Memory B cell (primary cell): ENCODE measurements at places on chromosomes 4 and X.

- no peak overlapping the region for H3K4me3 ChIP-seq
- H3K4me1 ChIP-seq: no peaks in the 10 kb centered on the region
- no peak for DNase-seq
- H3K27me3 ChIP-seq: no peaks in the 10 kb centered on the region
- H3K27ac ChIP-seq: no peak overlapping the region
Observed at GRCh38 chr4:79913581-79913980, 159.4 kb downstream of the ANTXR2 start.

GRCh38 chr4:1488831-1489638 lies 82.8 kb upstream of the NKX1-1 start:
- peaks cover 8% of the 10 kb centered on the region for H3K36me3 ChIP-seq
- peaks cover 5% of the 10 kb centered on the region for H3K27me3 ChIP-seq
- H3K4me1 ChIP-seq: no peaks in the 10 kb centered on the region

- no peak overlapping the region for H3K27ac ChIP-seq
- no peak for DNase-seq
- H3K27me3 ChIP-seq: peaks cover 2% of the 10 kb centered on the region
- H3K4me3 ChIP-seq: no peak overlapping the region
- H3K4me1 ChIP-seq: no peaks in the 10 kb centered on the region
- H3K36me3 ChIP-seq: no peaks in the 10 kb centered on the region
Observed at GRCh38 chr4:107314156-107314555, 278.0 kb upstream of the DKK2 start.

- peak overlapping the region; percentile 99 for H3K27ac ChIP-seq
- H3K4me1 ChIP-seq: peaks cover 23% of the 10 kb centered on the region
- peak overlapping the region; percentile 99 for H3K4me3 ChIP-seq
- no peak for DNase-seq
- no peaks in the 10 kb centered on the region for H3K27me3 ChIP-seq
Observed at GRCh38 chr4:169621731-169622492, 1.5 kb downstream of the CLCN3 start.

DNA sequence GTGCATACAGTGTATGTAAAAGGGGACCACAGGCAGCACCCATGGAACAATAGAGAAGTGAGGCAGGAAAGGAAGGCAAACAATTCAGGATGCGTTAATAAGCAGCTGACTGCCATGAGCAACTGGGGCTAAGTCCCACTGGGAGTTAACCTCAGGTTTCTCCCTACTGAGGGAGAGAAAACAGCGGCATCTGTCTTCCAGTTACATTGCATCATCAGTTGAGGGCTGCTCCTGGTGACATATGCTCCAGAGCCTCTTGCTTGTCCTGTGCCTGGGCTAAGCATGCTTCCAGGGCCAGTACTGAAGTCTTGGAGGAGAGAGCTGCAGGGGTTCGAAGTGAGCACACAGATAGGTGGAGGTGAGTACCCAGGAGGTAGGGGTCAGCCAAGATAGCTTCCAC lies 24.3 kb downstream of the RAI2 start:
- no peak for DNase-seq
- no peaks in the 10 kb centered on the region for H3K4me1 ChIP-seq
- H3K27me3 ChIP-seq: peaks cover 7% of the 10 kb centered on the region
- H3K27ac ChIP-seq: no peak overlapping the region

- H3K4me1 ChIP-seq: peaks cover 55% of the 10 kb centered on the region
- H3K36me3 ChIP-seq: no peaks in the 10 kb centered on the region
- DNase-seq: peak; percentile 48
Observed at GRCh38 chrX:39144956-39145355, 343.7 kb downstream of the MID1IP1 start.

GRCh38 chrX:10524578-10524977 lies 95.8 kb downstream of the MID1 start:
- H3K27me3 ChIP-seq: peaks cover 9% of the 10 kb centered on the region
- no peaks in the 10 kb centered on the region for H3K4me1 ChIP-seq
- no peak overlapping the region for H3K4me3 ChIP-seq
- no peaks in the 10 kb centered on the region for H3K36me3 ChIP-seq
- no peak for DNase-seq

DNA sequence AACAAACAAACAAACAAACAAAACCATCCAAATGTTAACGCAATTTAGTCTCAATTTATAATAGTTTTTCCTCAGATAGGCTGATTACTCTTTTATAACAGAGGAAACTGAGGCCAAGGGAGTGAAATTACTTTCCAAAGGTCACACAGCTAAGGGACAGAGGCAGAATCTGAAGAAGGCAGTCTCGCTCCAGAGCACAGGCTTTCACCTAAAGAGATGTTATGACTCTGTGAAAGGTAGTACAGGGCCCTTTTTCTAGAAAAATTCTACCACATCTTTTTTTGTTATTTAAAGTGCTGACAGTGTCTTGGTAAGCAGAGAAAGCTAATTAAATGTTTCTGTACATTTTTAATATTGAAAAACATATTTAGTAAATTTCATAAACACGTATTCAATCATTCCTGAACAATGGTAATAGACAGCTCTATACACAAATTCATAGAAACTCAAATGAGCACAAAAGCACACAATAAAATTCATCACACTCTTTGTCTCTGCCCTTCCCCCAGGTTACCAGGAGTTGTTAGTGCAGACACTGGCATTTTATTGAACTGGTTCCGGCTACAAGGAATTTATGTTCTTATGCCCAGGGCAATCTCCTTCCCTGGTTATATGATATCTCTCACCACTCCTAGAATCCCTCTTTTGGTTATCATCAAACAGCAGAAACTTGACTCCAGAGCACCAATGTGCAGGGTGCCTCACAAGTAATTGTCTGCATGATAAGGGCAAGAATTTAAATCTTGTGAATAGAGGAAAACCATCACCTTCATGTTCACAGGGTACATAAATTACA lies 7.7 kb upstream of the APBB2 start:
- H3K36me3 ChIP-seq: no peaks in the 10 kb centered on the region
- H3K27me3 ChIP-seq: peaks cover 16% of the 10 kb centered on the region
- H3K4me1 ChIP-seq: no peaks in the 10 kb centered on the region
- DNase-seq: no peak

DNA sequence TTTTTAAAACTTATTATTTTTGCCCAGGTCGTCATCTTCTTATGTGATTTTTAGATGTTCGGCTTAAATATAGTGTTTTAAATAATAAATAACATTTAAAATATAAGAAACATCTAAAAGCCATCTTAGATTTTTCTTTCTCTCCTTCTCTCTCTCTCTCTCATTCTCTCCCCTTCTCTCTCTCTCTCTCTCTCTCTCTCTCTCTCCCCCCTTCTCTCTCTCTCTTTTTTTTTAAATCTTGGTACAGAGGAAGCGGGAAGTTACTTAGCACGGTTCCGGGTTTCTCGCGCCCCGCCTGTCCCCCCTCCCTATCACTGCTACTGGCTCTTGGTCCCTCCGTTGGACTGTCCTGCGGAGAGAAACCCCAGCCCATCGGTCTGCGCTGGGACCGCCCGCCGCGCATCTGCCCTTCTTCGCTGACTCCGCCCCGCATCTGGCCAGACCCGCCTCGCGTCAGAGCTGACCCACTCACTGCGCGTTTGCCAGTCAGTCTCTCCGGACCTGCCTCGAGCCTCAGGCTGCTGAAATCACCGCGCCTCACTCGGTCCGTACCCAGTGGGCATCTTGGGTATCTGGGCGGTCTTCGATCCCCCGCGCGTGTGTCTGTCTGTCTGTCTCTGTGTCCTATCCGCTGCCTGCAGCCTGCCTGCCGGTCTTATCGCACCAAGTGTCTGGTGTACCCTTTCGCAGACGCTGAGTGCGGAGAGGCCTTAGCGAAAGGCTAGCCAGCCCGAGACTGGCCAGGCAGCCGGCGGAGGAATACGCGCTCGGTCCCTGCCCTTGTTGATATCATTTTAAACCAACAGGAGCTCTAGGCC lies at the start of gene PABPC5:
TSS of gene PABPC5 (plus strand) at position 489 of the 818 bp plus-strand sequence. CDS start 739 bp downstream, outside the sequence.
- no peak within 1 kb of the TSS for H3K27ac ChIP-seq
- no peak within 1 kb of the TSS for H3K4me3 ChIP-seq
- no peaks in the 10 kb centered on the region for H3K36me3 ChIP-seq
- no peaks in the 10 kb centered on the region for H3K4me1 ChIP-seq

DNA sequence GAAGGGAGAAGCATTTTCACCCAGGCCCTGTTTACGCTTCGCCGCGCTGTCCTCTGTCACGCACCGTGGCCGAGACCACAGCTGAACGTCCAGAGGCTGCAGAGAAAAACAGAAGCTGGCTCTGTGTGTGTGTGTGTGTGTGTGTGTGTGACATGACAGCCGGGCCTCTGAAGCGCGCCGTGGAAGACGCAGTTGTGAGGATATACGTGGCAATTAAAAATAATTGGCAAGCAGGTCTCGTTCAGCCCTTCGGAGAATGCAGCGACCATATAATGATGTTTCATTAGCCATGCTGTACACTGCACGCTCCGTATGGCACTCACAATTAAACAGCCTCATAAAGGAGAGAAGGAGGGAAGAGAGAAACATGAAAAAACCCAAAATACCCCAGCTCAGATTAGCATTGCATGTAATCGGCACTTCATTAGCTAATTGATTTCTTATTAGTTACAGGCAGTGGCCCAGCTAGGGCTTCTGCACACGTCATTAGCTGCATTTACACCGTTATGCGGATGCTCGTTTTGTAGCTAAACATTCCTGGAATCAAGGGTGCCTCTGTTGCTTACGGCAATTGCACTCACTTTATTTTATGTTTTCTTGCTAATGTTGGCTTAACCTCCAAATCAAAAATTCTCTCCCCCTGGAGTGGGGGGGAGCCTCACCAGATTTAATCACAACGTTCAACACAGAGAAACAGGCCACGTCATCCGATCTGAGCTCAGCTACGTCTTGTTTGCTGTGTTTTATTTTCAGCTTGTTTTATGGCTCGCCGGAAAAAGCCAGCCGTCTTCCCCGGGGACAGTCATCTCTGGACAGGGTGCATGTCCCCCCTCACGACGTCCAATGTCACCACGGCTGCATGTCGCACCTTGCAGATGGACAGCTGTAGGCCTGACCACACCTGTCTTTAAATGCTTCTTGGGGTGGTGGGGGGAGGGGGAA lies 74.6 kb upstream of the SHOX start:
- H3K36me3 ChIP-seq: no peaks in the 10 kb centered on the region
- no peak for DNase-seq
- peaks cover 1% of the 10 kb centered on the region for H3K27me3 ChIP-seq
- H3K4me1 ChIP-seq: no peaks in the 10 kb centered on the region
- no peak overlapping the region for H3K27ac ChIP-seq

DNA sequence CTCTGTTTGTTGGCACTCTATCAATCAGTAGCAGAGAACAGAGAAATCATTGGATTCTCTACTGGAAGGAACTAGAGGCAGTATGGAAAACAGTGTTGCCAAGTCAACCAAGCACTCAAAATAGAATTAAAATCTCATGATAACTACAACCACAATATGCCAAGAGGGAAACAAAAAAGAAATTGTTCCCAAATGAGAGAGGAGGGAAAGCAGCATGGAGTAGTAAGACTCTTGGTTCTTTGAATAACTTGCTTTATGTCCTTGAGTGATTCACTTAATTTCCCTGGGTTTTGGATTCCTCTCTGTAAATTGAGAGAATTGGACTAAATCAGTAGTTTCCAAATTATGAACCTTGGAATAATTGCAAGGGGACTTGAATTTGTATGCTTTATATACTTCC lies 285.5 kb upstream of the ANKRD50 start:
- no peak overlapping the region for H3K4me3 ChIP-seq
- no peak overlapping the region for H3K27ac ChIP-seq
- DNase-seq: no peak
- no peaks in the 10 kb centered on the region for H3K36me3 ChIP-seq
- H3K4me1 ChIP-seq: peaks cover 2% of the 10 kb centered on the region

GRCh38 chr4:99013402-99013843 lies 17.9 kb downstream of the METAP1 start:
- H3K4me3 ChIP-seq: no peak overlapping the region
- no peak overlapping the region for H3K27ac ChIP-seq
- H3K27me3 ChIP-seq: no peaks in the 10 kb centered on the region
- peaks cover 20% of the 10 kb centered on the region for H3K36me3 ChIP-seq
- DNase-seq: no peak
- H3K4me1 ChIP-seq: peaks cover 21% of the 10 kb centered on the region

DNA sequence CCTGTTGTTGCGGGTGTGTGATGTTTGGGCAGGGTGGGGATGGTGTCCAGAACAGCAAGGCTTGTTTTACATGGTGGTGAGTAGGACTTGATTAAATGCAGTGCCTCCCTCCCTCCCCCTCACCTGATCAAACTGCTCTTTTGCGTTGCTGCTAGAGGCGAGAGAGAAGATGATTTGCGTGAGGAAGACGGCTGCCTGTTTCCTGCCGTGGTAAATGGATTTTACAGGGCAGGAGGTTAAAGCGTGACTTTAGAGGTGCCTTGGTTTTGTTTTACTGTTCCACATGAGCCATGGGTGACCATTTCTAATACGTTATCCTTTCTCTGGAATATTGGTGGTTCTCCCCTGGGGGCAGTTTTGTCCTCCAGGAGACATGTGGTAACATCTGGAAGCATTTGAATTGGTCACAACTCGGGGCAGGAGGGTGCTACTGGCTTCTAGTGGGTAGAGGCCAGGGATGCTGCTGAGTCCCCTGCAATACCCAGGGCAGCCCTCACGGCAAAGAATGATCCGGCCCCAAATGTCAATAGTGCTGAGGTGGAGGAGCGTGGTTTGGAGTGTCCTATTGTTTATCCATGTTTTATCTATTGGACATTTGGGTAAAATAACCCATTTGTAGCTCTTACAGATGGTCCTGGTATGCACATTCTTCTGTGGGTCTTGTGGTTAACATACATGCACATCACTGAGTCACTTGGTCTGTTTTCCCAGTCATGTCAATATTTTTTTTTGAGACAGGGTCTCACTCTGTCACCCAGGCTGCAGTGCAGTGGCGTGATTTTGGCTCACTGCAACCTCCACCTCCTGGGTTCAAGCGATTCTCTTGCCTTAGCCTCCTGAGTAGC lies 73.7 kb downstream of the SHROOM2 start:
- no peak overlapping the region for H3K27ac ChIP-seq
- no peak for DNase-seq
- peaks cover 15% of the 10 kb centered on the region for H3K27me3 ChIP-seq
- H3K4me3 ChIP-seq: no peak overlapping the region

DNA sequence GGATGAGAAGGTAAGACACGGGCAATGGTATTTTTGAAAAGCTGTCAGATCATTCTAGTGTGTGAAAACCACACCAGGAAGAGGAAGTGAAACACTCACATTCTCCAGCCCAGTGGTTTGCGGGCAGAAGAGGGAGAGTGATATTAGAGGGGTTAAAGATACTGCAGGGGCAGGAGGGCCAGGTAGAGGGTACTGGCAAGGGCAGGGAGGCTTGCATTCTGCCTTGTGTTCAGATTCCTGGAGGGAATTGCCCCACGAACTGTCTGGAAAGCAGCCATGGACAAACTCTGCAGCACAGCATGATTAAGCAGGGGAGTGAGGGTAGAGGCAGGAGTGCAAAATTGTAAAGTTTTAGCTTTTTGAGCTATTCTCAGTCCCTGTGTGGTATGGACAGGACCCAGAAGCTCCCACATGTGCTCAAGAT lies 30.9 kb downstream of the NIPAL1 start:
- DNase-seq: peak; percentile 65
- no peak overlapping the region for H3K27ac ChIP-seq
- H3K4me1 ChIP-seq: peaks cover 35% of the 10 kb centered on the region
- H3K27me3 ChIP-seq: peaks cover 21% of the 10 kb centered on the region
- H3K4me3 ChIP-seq: peak overlapping the region; percentile 39
- H3K36me3 ChIP-seq: no peaks in the 10 kb centered on the region

- no peaks in the 10 kb centered on the region for H3K4me1 ChIP-seq
- no peak for DNase-seq
- no peak overlapping the region for H3K4me3 ChIP-seq
- no peaks in the 10 kb centered on the region for H3K27me3 ChIP-seq
Observed at GRCh38 chrX:115521741-115522140, 39.2 kb upstream of the PLS3 start.

GRCh38 chr4:15341733-15342300 lies 86.0 kb upstream of the C1QTNF7 start:
- no peaks in the 10 kb centered on the region for H3K36me3 ChIP-seq
- DNase-seq: no peak
- H3K4me3 ChIP-seq: no peak overlapping the region
- peaks cover 11% of the 10 kb centered on the region for H3K4me1 ChIP-seq
- no peak overlapping the region for H3K27ac ChIP-seq
